GM23248 (cell line): ENCODE measurements at places on chromosomes 3 and 15. TPM values are rescaled to one million over a fixed set of nuclear protein-coding genes. Genes with fewer than 3 reads are reported as not detected.

The SNX22 gene
- polyA plus RNA-seq = 0.66 and 0.94 TPM in 2 replicates

- H3K4me1 ChIP-seq = no peaks in the 10 kb centered on the region
- DNase-seq = peak; percentile 23
- H3K36me3 ChIP-seq = peaks cover 62% of the 10 kb centered on the region
- no peak overlapping the region for H3K27ac ChIP-seq
These were observed 12.4 kb downstream of the USP4 start for GRCh38 chr3:49327485-49327884.

- H3K27ac ChIP-seq = no peak overlapping the region
- no peak overlapping the region for H3K4me3 ChIP-seq
- no peaks in the 10 kb centered on the region for H3K27me3 ChIP-seq
These were observed 38.6 kb upstream of the ADGRG7 start for GRCh38 chr3:100570811-100571210.

GRCh38 chr3:142993958-142994442 lies 7.4 kb upstream of the U2SURP start:
- no peaks in the 10 kb centered on the region for H3K27me3 ChIP-seq
- H3K27ac ChIP-seq = no peak overlapping the region
- no peaks in the 10 kb centered on the region for H3K36me3 ChIP-seq

DNA sequence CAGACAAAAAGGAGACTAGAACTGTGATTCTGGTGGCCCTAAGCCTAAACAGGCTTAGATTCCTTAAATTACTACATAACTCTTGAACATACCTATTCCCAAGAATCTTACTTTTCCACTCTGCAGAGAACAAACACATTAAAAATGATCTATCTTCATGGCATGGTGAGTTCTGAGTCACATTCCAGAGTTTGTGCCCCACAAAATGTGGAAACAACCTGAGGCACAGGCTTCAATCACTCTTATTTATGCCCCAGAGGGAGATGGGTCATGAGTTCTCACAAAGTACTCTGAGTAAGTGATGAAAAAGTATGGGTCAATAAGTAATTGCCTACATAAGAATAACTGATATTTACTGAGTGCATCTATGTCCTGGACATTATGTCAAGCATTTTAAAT lies 137.5 kb upstream of the SLC2A2 start:
- no peak overlapping the region for H3K27ac ChIP-seq
- DNase-seq = peak; percentile 54
- peaks cover 33% of the 10 kb centered on the region for H3K4me1 ChIP-seq

GRCh38 chr3:97863775-97864174 lies 42.0 kb downstream of the CRYBG3 start:
- peak overlapping the region; percentile 42; the same call in 1 of the 2 replicates for H3K27ac ChIP-seq
- H3K4me3 ChIP-seq = no peak overlapping the region
- no peaks in the 10 kb centered on the region for H3K27me3 ChIP-seq
- DNase-seq = no peak

GRCh38 chr3:186178412-186178811 lies 69.5 kb upstream of the ETV5 start:
- peaks cover 41% of the 10 kb centered on the region for H3K27me3 ChIP-seq
- no peak overlapping the region for H3K4me3 ChIP-seq
- no peak overlapping the region for H3K27ac ChIP-seq
- H3K4me1 ChIP-seq = no peaks in the 10 kb centered on the region
- no peak for DNase-seq

The SEMA7A gene
- polyA plus RNA-seq = 41.2 and 42.3 TPM in 2 replicates

- no peaks in the 10 kb centered on the region for H3K27me3 ChIP-seq
- peak overlapping the region; percentile 90 for H3K27ac ChIP-seq
- DNase-seq = no peak
- H3K4me1 ChIP-seq = peaks cover 47% of the 10 kb centered on the region
- peaks cover 37% of the 10 kb centered on the region for H3K36me3 ChIP-seq
These were observed 130.8 kb downstream of the GHSR start for GRCh38 chr3:172317481-172317880.

- no peaks in the 10 kb centered on the region for H3K27me3 ChIP-seq
- no peak overlapping the region for H3K4me3 ChIP-seq
- DNase-seq = peak; percentile 87
These were observed 46.3 kb downstream of the GOLIM4 start for GRCh38 chr3:168049367-168049974.
